ENCODE measurements at places on chromosomes 6 and 20.

DNA sequence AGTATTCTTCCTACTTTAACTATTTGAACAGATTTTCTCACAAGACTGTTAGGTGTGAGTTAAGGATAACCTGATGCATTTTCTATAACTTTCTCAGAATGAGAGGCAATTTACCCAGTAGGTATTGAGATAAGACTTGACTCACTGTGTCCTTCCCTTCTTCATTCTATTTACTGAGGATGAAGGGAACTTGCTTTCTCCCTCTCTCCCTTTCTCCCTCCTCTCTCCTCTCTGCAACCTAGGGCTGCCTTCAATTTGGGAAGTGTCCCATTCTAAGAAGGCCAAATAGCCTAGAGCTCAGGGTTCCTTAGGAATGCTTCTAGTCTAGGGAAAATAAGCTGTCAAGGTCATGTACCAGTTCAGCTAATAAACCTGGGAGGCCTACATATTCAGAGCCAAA is 3.2 kb downstream of the ECHDC1 start:
- no peak for DNase-seq

GRCh38 chr20:49276161-49276960 is 1.5 kb downstream of the ZNFX1 start:
- DNase-seq, result peak; percentile 21

GRCh38 chr6:133240511-133241085 is 559 bp upstream of the EYA4 start:
- DNase-seq, result peak; percentile 27

DNA sequence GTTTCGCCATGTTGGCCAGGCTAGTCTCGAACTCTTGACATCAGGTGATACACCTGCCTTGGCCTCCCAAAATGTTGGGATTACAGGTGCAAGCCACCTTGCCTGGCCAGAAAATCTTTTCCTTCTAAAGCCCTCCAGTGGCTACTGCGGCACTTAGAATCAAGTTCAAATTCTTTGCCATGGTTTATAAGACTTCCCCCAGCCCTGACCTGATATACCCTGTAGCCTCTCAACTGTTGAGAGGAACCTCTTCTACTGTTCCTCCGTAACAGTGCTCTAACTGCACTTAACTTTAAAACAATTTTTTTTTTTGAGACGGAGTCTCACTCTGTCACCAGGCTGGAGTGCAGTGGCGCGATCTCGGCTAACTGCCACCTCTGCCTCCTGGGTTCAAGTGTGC is 235.6 kb downstream of the BCAS1 start:
- no peak for DNase-seq

- peak; percentile 27 for DNase-seq
Observed at GRCh38 chr6:167898673-167899311, 72.1 kb downstream of the AFDN start.

GRCh38 chr6:131103296-131103695 is 32.0 kb upstream of the AKAP7 start:
- DNase-seq, result no peak

DNA sequence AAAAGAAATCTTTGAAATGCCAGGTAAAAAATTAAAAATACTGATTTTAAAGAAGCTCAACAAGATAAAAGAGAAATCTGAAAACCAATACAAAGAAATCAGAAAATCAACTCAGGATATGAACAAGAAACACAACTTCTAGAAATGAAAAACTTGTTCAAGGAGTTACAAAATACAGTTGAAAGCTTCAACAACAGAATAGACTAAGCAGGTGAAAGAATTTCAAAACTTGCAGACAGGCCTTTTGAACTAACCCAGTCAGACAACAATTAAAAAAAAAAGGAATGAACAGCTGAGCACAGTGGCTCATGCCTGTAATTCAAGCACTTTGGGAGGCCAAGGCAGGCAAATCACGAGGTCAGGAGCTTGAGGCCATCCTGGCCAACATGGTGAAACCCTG is 57.8 kb downstream of the PDSS2 start:
- DNase-seq, result no peak

DNA sequence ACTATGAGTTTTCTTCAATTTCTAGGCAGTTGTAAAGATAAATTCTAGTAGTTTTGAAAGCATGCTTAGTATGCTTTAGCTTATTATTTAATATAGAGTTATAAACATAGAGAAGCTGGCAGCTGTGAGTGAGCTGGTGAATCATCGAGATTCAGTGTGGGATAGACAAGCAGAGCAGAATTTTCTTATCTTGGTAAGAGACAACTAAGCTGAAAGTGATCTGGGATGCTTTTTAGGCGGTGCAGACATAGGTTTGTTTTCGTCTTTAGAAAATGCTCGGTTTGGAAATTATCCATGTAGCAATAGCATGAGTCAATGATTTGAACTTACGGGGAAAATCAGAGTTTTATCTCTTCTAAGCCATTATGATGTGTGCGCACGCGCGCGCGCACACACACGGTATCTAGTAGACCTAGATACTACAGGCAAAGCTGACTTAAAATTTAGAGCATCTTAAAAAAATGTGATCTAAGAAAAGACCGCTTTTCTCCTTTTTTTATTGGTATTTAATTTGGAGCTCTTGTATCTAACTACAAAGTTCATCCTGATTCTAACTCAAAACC is 128.3 kb upstream of the MAP3K7 start:
- no peak for DNase-seq

DNA sequence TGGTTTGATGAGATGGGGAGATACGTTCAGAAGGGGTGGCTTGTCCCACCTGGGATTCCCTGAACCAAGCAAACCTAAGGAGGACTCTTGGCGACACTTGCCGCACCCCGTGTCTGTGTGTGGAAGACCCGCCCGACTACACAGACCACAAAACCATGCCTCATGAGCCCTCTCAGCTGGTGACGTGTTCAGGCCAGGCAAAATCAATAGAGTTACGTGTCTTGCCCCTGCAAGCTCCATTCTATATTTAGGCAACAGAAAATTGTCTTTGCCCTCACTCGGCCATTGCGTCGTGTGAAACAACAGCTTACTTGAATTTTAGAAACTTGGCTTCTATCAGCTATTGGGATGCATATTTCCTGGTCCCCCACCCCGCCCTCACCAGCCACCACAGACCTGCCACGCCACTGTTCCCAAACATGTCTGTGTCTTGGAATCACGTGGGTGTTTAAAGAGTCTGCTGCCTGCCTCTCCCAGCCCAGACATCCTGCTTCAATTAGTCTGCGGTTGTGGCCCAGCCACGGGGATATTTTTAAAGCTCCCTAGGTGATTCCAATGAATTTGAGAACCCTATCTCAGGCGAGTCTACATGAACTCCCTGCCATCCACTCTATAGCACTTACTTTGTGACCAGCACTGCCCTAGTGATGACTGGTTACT is 279.2 kb upstream of the EXOC2 start:
- no peak for DNase-seq

DNA sequence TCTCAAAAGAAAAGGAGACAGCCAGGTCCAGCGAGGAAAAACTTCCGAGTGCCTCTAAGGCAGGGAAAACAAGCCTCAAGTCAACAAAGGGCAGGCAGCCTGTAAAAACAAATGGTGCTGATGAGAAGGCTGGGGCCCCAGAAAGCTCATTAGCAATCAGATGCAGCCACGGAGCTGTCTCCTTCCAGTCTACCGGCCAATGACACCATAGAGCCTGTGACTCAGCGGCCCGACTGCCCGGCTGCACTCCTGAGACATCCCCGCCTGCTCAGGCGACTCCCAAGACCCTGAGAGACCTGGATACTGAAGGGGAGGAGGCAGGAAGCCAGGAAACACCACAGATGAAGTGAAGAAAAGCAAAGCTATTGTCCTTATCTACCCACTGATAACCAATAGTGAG is 120.1 kb upstream of the HDDC2 start:
- no peak for DNase-seq

DNA sequence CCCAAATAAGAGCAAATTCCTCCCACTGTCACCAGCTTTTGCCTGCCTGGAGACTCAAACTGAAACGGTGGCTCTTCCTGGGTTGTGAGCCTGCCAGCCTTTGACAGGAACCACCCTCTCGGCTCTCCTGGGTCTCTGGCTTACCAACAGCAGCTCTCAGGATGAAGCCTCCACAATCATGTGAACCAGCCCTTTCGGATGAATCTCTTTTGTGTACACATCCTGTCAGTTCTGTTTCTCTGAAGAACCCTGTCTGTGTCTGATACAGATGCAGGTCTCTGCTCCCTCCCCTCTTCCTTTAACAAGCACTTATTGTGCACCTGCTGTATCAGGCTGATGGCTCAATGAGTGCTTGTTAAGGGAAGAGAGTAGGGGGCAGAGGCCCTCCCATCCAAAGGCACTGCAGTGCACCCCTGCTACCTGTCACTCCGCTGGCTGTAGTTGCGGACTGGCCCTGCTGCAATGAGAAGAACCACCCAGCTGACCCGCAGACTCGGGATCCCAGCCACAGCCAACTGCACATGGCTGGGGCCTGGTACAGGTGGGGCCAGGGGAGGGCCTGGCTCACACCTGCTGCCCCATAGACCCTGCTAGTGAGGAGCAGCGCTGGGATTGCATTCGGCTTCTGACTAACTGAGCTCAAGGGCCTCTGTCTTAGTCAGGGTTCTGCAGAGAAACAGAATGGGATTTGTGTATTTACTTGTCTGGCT is 120.1 kb upstream of the PMEPA1 start:
- DNase-seq, result no peak

DNA sequence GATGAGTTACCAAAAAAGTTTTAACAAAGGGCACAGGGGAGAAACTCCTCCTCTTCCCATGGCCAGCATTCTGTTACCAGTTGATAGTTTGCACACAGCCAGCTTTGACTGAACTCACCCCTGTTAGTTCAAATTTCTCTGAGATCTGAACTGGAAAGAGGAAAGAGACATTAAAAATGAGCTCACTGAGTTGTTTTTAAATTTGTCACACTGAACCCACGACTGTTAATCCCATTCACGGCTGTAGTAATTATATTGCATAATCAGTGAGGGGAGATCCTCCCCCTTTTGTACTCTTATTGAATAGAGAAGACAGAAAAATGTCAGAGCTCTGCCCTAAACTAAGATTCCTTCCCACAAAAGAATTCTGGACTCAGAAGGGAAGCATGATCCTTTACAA is 17.5 kb upstream of the DSP start:
- no peak for DNase-seq

DNA sequence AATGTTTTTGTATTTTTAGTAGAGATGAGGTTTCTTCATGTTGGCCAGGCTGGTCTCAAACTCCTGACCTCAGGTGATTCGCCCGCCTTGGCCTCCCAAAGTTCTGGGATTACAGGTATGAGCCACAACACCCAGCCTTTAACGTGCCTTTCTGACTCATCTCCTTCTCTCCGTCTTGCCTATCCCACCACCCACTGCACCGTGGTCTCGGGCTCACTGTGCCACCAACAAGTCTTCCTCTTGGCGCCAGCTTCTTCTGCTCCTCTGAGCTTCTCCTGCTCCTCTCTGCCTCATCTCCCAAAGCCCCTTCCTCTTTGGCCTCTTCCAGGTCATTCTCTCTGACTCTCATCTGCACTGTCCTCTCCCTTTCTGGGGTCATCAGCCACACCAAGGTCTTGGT is 41.0 kb downstream of the TMEM242 start:
- no peak for DNase-seq

DNA sequence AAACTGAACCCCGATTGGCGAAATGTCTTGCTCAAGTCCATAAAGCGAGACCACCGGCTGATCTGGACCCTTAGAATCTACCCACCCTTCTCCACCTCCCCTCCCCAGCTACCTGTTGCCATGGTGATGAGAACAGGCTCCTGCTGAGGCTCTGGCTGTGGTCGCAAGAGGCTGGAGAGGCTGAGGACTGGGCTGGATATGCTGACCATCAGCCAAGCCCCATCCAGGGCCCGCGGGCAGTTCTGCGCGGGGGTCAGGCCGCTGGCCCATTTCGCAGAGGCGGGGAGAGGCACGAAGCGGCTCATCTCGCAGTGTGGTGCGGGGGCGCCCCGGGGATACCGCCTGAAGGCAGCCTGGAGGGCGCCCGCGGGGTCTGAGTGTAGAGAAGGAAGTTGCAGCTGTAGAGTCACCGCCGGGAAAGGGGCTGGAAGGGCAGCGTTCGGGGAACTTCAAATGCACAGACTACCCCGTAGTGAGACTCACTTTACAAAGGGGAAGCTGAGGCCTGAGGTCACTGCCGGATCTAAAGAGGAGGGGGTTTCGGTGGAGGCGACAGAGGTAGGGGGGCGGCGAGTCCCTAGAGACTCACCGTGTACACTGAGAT is 671 bp downstream of the TAPBP start:
- no peak for DNase-seq

Data from DMS 273 treated with DMSO at 0.1 percent for 48 hours (cell line).